ENCODE measurements at places on chromosomes 5 and 9. TPM values are rescaled to one million over a fixed set of nuclear protein-coding genes. Genes with fewer than 3 reads are reported as not detected.

GRCh38 chr9:34493972-34494535, 28.7 kb downstream of the ENHO start:
- DNase-seq: peak; percentile 62

The SLC36A2 gene
- 1.7 TPM for total RNA-seq

The GABRA1 gene
- total RNA-seq: 2.9 TPM

DNA sequence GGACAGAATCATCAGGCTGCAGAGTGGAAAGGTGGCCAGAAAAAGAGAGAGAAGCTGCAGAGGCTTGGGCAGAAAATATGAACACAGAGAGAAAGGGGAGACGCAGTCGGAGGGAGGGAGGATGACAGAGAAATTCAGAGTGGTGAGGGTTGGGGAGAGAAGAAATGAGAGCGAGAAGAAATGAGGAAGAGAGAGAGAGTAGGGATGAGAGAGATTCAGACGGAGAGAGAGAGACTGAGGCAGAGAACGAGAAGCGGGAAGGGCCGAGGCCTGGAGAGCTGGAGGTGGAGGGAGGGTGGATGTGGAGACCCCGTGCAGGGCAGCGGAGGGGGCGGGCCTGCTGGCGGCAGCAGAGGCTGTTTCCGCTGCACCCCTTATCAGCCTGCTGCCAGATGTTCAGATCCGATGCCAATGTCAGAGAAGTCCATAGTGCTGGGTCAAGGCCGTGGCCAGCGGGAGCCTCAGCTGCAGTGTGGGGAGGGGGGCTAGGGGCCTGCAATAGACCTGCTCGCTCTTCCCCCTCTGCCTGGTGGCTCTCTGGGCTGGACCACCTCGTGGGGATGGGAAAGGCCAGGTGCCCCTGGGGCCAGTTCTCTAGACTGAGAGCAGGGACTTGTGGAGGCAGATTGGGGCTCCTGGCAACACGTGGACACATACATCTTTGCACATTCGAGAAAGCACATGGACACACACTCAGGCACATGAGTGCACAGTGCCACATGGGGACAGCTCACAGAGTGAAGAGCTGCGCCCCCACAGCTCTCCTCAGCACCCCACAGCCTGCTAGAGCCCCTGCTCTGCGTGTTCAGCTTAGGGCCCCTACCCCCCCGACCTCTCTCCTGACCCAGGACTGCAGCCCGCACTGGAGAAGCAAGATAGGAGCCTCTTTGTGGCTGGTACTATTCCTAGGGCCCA, 4.9 kb upstream of the NR5A1 start:
- DNase-seq: peak; percentile 26

GRCh38 chr5:1827025-1827885, 26.0 kb downstream of the NDUFS6 start:
- DNase-seq: no peak

DNA sequence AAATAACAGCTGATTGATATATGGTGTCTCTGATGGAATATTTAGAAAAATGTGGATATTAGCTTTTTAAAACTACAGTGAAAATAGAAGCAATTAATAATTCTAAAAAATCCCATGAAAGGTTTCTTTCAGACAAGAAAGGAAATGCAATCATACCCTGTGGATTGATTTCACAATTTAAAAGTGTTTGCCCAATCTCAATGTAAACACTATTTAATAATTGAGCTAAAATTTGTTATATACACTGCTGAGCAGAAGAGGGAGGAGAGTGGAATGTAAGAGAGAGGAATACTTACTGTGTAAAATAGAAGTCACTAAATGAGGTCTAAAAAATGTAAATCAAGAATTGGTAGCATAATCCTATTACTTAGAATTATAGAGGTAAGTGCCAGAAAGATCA, 76.9 kb downstream of the FEM1C start:
- DNase-seq: no peak

The TEK gene
- 28.6 TPM for total RNA-seq

The RCL1 gene
- total RNA-seq: 20.0 TPM

DNA sequence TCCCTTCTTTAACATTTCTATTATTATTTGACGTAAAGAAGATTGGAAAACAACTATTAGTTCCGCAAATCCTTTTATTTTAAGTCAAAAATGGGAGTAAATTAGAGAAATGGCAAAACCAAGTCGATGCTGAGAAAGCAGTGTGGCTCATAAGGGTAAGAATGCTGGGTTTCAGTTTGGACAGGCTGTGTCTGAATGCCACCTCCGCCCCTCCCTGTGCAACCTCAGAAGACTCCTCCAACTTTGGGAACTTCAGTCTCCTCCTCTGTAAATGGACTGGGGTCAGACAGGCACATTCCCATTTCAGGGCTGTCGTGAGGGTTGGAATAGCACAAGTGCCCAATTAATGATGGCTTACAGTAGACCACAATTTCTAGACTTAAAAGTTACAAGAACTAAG, 154.0 kb downstream of the GABBR2 start:
- DNase-seq: no peak

GRCh38 chr9:131111186-131111853, 14.1 kb upstream of the NUP214 start:
- DNase-seq: no peak

The SPATA6L gene
- 4.3 TPM for total RNA-seq

DNA sequence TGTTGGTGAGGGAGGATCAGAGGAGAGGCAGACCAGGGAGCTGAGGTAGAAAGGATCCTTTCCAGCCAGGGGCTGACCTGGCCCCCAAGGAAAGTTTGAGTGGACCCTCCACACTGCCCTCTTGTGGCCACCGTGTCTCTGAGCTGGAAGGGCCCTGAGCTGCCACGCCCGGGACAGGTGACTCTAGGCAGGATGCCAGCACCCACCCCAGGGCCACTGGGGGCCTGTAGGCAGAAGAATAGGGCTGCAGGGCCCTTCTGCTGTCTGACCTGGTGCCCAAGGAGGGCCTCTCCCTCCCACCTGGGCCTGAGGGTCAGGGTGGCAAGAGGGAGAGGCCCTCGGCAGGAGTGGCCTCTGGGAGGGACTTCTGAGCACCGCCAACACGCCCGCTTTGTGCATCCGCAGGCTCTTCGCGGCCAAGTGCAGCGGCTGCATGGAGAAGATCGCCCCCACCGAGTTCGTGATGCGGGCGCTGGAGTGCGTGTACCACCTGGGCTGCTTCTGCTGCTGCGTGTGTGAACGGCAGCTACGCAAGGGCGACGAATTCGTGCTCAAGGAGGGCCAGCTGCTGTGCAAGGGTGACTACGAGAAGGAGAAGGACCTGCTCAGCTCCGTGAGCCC, 76.8 kb downstream of the LMX1B start:
- no peak for DNase-seq

The ADGRV1 gene
- total RNA-seq: 15.4 TPM

GRCh38 chr5:145362266-145362665, 472.9 kb downstream of the PRELID2 start:
- peak; percentile 5 for DNase-seq

DNA sequence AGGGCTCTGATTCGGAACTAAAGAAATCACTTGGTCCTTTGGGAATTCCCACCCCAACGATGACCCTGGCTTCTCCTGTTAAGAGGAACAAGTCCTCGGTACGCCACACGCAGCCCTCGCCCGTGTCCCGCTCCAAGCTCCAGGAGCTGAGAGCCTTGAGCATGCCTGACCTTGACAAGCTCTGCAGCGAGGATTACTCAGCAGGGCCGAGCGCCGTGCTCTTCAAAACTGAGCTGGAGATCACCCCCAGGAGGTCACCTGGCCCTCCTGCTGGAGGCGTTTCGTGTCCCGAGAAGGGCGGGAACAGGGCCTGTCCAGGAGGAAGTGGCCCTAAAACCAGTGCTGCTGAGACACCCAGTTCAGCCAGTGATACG, 83.4 kb downstream of the GOLPH3 start:
- no peak for DNase-seq

- DNase-seq: peak; percentile 38
Observed at GRCh38 chr9:4680173-4680525, 780 bp downstream of the CDC37L1 start.

The LIFR gene
- total RNA-seq: 82.3 TPM

The SURF1 gene
- 2.2 TPM for total RNA-seq

The TNC gene
- total RNA-seq: 437 TPM

The MSANTD3 gene
- total RNA-seq: 28.2 TPM

DNA sequence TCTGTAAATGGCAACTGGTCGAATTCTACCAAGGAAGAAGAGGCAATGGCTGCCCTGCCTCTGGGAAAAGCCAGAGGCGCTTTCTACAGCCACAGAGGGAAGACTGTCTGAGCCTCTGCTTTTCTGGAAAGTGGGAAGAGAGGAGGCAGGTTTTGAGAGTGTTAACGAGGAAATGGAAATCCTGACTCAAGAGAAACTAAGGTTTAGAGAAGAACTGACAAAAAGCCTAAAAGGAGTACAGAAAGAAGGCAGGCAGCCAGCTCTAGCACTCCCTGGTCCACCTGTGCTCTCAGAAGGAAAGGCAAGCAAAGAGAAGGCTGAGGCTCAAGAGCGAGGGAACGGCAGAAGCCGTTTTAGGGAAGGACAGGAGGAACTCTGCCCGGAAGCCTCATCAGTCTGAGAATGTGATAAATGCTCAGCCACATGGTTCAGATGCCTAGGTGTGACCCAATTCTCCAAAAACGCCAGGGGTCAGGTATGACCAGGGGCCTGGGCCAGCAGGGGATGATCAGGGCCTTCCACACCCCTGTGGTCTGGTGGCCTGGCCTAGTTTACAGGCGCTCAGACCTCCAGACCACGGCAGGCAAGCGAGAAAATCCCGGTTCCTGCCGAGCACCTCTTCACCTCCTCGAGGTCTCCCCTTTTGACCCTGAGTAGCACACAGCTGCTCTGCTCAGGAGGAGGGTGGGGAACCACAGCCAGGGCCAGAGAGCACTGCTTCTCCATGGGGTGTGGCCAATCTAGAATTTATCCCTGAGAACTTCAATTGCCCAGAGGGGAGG, 79.9 kb upstream of the FBXW11 start:
- no peak for DNase-seq

The KIF24 gene
- total RNA-seq: 2.6 TPM

The PHYKPL gene
- 11.8 TPM for total RNA-seq
